Naive thymus-derived CD4-positive, alpha-beta T cell (primary cell): ENCODE measurements at places on chromosomes 12 and 14.

DNA sequence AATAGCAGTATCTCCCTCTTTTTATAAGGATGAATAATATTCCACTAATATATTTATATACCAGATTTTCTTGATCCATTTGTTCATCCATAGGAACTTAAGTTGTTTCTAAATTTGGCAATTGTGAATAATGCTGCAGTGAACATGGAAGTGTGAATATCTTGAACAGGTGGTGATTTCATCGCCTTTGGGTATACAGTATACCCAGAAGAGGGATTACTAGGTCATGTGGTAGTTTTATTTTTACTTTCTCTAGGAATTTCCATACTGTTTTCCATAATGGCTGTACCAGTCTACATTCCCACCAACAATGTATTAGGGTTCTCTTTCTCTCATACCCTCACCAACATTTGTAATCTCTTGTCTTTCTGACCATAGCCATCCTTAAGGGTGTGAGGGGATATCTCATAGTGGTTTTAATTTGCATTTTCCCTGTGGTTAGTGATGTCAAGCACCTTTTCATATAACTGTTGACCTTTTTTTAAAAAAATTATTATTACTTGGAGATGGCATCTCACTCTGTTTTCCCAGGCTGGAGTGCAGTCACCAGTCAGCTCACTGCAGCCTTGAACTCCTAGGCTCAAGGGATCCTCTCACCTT lies 20.5 kb downstream of the PPHLN1 start:
- DNase-seq, result no peak

- DNase-seq, result no peak
Measured at GRCh38 chr12:46487567-46488131, 115.1 kb upstream of the SLC38A2 start.

- DNase-seq, result no peak
Measured at GRCh38 chr12:118685983-118686607, 295.2 kb upstream of the SRRM4 start.

DNA sequence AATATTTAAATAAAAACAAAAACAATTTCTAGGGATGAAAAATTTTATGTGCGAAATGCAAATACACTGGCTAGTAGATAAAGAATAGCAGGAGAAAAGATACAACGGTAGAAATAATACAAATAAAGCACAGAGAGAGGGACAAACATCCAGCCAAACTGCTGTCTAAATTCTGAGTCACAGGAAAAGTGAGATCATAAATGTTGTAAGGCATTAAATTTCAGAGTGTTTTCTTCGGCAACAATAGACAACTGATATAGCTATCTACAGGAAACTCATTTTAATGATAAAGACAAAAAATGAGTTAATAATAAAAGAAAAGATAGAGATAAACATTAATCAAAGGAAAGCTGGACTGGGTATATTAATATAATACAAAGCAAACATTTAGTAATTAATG lies 122.2 kb downstream of the NTS start:
- no peak for DNase-seq

DNA sequence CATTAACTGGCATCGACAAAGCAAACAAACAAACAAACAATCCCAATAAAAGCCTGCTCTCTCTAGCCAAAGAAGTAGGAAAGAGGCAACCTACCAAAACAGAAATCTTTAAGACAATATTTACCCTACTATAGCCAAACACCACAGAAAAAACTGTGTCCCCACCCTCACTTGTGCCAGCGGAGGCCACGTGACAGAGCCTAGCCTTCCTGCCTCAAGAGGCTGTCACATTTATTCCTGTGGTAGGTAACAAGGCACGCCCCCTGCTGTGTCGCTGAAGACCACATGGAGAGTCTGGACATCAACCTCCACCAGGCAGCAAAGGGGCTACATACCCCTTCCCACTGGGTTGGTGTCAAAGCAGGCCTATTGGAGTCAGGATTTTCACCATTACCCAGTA lies 148.1 kb downstream of the LMNTD1 start:
- DNase-seq, result no peak

- no peak for DNase-seq
Measured at GRCh38 chr12:44930972-44931600, 55.0 kb upstream of the NELL2 start.
